ENCODE measurements at places on chromosomes 1 and 21.

- no peak for DNase-seq
Observed at GRCh38 chr1:8371372-8371991, 53.6 kb downstream of the SLC45A1 start.

- DNase-seq, result peak; percentile 85
Observed at GRCh38 chr1:201982082-201982622, 296 bp upstream of the RNPEP start.

GRCh38 chr1:184804220-184804619 lies 49.6 kb upstream of the EDEM3 start:
- DNase-seq, result no peak

- DNase-seq, result no peak
Observed at GRCh38 chr21:16241479-16241963, 511.7 kb downstream of the USP25 start.

GRCh38 chr1:34929497-34929852 lies at the start of gene DLGAP3:
DLGAP3 (minus strand) TSS chr1:34929650; CDS start chr1:34905383, 24,267 bp downstream.
- DNase-seq, result no peak

DNA sequence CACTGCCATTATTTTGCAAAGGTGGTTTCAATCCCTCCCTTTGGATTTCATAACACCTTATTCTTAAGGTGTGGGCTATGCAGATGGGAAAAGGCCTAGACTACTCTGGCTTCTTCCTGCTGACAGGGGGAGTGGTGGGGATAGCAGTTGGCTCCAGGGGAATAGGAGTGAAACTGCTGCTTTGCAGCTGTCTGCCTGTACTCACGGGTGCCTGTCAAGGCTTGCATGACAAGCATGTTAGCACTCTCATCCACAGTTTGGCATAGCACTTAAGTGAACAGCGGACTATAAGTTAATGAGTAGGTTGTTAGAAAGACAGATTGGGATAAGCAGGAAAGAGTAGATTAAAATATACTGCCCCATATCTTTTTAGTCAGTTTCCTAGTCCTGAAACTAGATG lies 287.5 kb upstream of the DAB1 start:
- DNase-seq, result no peak

DNA sequence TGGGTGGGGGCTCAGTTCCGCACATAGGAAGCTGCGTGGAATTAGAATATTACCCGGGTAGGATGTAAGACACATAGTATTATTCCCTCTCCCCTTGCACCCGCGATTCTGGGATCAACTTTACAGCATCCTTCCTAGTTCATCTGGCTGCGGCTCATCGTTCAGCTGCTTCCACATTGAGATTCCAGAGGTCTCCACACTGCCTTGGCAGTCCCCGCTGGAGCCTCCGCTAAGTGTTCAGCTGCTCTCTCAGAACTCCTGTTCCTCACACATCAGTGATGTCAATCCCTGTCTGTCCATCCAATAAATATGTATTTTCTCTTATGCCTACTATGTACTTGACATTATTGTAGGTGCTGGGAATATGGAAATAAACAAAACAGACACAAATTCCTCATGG lies 135.6 kb upstream of the SYT6 start:
- no peak for DNase-seq

DNA sequence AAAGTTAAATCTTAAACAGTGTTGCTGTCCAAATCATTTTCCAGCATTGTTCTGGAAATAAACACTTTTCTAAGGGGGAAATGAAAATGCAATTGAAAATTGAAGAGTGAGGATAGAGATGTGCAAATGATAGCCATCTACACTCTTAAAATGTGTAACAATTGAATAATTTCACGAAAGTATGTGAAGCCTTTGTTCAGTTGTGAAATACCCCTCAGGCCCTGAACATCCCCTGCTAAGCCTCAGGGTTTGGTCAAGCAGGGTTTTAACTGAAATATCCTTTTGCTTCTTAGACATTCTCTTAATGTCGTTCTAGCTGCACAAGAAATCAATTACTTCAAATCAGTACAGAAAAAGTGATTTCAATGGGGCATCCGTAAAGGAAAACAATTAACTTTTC lies 65.9 kb upstream of the DYNLT5 start:
- no peak for DNase-seq

DNA sequence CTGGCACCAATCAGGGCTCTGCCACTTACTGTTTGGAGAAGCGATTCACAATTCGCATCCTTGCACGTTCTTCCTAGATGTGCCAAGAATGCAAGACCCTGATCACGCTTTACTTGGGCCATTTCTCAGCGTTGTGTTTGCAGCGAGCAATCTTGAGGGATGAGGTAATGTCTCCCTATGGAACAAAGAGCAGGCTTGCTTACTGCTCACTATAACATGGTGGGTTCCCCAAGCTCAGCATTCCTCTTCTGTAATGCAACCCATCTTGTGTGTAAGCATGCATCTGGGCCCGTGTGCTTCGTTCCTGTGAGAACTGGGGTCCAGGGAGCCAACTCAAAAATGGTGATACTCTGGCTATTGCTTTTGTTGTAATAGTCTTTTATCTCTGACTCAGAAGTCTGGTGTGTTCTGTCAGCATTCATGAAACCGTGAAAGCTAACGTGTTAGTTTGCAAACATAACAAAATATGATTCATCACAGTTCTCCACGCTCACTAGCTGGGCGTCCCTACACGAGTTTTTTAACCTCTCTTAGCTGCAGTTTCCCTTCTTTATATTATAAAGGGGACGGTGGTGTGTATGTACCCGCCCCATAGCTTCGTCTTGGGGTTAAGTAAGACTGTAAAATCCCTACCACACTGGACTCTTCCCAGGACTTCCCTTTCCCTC lies 33.3 kb downstream of the DNTTIP2 start:
- peak; percentile 11 for DNase-seq

DNA sequence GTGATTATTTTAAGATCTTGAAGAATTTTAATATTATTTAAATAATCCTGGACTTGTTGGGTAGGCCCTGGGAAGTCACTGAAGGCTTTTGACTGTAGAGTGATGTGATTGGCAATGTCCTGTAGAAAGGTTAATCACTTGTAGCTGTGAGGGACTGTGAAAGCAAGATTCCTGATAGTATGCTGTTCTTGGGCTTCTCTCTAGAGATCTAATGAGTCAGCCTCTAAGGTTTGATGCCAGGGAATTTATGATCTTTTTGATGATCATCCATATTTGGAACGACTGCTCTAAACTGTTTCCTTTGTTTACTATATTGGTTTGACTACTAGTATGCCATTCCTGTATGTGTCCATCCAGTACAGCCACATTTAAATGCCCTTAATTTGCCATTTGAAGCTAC lies 56.5 kb downstream of the CAMSAP2 start:
- DNase-seq, result no peak

DNA sequence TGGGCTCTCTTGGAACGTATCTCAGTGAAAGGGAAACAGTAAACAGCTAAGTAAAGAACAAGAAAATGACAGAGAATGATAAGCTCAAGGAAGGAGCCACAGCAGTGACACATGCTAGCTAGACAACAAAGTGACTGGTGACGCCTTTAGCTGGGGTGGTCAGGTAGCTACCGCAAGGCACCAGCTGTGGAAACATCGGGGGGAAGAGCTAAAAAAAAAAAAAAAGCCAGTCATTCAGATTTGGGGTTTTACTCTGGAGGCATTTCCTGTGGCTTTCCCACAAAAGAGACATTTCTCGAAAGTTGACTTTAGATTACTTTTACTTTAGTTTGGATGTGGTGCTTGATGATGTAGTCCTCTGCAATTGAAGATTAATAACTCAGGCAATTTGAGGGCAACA lies 2.1 kb downstream of the FHAD1 start:
- no peak for DNase-seq

GRCh38 chr1:246772686-246773085 lies 48.5 kb downstream of the SCCPDH start:
- no peak for DNase-seq

- DNase-seq, result no peak
Observed at GRCh38 chr1:235642943-235643371, 6.6 kb downstream of the GNG4 start.

GRCh38 chr1:15952317-15953258 lies 23.3 kb downstream of the ZBTB17 start:
- DNase-seq, result no peak

DNA sequence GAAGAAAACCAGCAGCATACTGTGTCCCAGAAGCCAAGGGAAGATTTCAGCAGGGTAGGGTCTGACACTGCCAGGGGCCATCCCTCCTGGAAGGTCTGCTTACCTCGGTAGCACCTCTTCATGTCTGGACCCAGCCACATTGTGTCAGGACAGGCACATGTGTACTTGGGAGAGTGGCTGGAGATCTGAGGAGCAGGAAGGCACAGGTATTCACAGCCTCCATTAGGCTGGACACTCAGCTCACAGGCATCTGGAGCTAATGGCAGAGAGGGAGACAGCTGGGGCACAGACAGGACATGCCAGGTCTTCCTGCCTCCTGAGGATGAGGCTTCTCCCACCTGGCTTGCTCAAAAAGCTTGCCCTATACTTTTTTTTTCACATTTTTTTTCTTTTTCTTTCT lies 19.9 kb upstream of the MAGOH start:
- no peak for DNase-seq

GRCh38 chr1:70411360-70411844 lies 334 bp downstream of the CTH start:
- no peak for DNase-seq

DNA sequence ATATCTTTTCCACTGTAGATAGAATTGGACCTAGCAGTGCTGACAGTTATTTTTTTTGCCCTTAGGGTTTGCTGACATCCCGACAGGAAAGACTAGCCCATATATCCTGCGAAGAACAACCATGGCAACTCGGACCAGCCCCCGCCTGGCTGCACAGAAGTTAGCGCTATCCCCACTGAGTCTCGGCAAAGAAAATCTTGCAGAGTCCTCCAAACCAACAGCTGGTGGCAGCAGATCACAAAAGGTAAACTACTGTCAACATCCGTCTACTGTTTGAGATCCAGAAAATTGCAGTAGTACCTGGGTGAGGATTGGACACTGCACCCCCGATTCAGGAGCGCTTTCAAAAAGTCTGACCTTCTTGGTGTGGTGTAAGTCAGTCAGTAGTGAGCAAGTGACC lies 55.8 kb downstream of the CENPF start:
- no peak for DNase-seq

- no peak for DNase-seq
Observed at GRCh38 chr1:152186556-152187285, 27.7 kb upstream of the RPTN start.

DNA sequence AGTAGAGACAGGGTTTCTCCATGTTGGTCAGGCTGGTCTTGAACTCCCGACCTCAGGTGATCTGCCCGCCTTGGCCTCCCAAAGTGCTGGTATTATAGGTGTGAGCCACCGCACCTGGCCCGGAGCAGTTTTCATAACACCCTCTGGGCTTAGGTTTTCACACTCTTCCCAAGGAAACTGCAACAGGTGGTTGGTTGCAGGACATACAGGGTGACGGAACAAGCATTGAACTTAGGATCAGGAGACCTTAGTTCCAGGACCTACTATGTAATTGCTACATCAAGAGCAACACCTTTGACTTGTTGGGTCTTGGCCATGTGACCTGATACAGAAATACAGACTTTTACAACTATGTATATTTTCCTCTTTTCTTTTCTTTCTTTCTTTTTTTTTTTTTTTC lies 37.9 kb downstream of the MFSD2A start:
- no peak for DNase-seq

GRCh38 chr1:58392083-58392482 lies 154.4 kb downstream of the OMA1 start:
- DNase-seq, result no peak

GRCh38 chr1:28322194-28322593 lies 6.6 kb upstream of the MED18 start:
- peak; percentile 75 for DNase-seq

DNA sequence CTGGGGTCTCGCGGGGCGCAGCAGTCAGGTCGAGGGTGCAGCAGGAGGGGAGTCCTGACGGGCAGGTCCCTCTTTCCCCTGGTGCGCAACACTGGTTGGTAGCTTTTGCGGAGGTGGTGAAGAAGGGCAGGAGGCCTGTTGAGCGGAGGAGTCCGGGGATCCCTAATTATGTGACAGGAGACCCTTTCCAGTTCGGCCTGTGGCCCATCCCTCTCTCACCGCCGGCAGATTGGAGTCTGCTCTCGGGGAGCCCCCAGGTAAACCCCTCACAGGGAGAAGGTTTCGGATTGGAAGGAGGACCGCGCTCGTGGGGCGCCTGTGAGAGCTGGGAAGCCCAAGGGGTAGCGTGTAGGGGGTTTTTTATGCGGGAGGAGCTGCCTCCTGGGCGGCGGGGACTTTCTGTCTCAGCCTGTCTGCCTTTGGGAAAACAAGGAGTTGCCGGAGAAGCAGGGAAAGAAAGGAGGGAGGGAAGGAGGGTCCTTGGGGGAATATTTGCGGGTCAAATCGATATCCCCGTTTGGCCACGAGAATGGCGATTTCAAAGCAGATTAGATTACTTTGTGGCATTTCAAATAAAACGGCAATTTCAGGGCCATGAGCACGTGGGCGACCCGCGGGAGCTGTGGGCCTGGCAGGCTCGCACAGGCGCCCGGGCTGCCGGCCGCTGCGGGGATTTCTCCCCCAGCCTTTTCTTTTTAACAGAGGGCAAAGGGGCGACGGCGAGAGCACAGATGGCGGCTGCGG lies 9.5 kb downstream of the SIM2 start:
- DNase-seq, result no peak

GRCh38 chr1:233427907-233428306 lies 100.4 kb downstream of the MAP3K21 start:
- no peak for DNase-seq

DNA sequence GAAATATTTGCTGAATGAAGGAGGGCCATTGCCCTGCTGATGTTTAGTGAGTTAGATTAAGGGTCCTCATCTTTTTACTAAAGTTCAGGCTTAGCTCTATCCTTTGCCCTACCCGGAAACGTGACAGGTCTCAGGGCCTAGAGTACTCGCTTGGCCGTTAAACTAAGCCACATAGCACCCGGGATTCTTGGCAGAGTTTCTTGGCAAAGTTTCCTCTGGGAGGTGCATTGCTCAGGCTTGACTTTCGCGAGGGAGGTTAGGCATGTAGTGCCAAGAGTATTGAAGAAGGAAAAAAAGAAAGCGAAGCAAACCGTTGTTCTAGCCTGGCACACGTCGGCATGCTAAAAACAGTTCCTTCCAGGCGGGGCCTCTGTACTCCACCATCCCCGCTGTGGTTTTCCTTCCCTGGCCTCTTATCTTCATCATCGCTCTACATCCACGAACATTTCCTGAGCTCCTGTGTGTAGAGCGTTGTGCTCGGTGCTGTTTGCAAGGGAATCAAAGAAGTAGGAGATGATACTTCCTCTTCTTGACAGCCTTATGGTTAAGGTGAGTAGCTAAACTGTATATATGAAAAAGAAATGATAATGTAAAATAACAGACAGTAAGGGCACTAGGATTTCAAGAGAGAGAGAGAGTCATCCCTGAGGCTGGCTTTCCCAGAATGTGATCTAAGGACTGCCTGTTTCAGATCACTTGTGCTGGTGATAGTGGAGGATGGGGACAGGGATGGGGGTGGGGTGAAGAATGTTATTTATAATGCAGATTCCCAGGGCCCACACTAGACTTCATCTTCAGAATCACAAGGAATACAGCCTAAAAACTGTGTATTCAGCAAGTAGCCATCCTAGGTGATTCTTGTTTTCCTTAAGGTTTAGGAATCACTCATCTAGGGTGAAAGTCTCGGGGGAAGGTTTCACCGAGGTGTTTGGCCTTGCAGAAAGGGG lies 18.8 kb downstream of the RNF220 start:
- peak; percentile 60 for DNase-seq

GRCh38 chr1:47147047-47147785 lies 10.0 kb downstream of the CYP4A22 start:
- DNase-seq, result no peak

All from transverse colon (tissue), 4 donors.